HFFc6 (cell line): ENCODE measurements at places on chromosomes 6 and 20.

DNA sequence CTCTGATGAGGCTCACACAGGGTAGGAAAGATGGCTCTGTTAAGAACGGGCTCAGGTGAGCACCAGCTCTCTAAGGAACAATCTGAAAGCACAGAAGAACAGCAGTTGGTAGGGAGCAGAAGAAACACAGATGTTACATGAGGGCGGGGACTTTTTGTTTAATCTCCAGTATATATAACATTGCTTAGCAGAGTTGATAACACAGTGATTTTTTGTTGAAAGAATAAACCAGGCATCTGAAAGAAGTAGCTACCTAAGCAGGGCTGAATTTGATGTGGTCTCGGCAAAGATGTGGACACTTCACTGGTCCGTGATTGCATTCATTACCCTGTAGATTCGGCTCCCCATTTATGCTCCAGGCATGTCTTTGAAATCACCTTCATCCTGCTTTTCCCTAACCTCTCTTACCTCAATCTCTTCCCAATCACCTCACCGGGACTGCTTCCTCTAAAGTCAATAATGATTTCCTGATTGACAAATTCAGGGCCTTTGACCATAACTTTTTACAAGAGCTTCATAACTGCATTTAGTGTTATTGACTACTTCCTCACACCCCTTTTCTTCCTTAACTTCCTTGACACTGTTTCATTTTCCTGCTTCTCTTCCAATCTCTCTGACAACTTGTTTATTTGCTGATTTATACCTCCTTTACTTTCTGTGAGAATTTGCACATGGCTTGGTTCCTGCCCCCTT lies 34.4 kb downstream of the SAMD3 start:
- peaks cover 13% of the 10 kb centered on the region; the same call in 1 of the 2 replicates for H3K36me3 ChIP-seq
- H3K27ac ChIP-seq, result no peak overlapping the region
- no peak overlapping the region for H3K4me3 ChIP-seq
- H3K27me3 ChIP-seq, result peaks cover 2% of the 10 kb centered on the region
- no peak for DNase-seq

- H3K27me3 ChIP-seq, result peaks cover 9% of the 10 kb centered on the region
- no peak for DNase-seq
Observed at GRCh38 chr20:48824830-48825565, 2.8 kb downstream of the PREX1 start.

- no peak for DNase-seq
- H3K4me1 ChIP-seq, result no peaks in the 10 kb centered on the region
- H3K27ac ChIP-seq, result no peak overlapping the region
- H3K27me3 ChIP-seq, result no peaks in the 10 kb centered on the region; the same call in 1 of the 2 replicates
- no peak overlapping the region for H3K4me3 ChIP-seq
- peaks cover 40% of the 10 kb centered on the region for H3K36me3 ChIP-seq
Observed at GRCh38 chr6:4896401-4896800, 107.4 kb downstream of the RPP40 start.

DNA sequence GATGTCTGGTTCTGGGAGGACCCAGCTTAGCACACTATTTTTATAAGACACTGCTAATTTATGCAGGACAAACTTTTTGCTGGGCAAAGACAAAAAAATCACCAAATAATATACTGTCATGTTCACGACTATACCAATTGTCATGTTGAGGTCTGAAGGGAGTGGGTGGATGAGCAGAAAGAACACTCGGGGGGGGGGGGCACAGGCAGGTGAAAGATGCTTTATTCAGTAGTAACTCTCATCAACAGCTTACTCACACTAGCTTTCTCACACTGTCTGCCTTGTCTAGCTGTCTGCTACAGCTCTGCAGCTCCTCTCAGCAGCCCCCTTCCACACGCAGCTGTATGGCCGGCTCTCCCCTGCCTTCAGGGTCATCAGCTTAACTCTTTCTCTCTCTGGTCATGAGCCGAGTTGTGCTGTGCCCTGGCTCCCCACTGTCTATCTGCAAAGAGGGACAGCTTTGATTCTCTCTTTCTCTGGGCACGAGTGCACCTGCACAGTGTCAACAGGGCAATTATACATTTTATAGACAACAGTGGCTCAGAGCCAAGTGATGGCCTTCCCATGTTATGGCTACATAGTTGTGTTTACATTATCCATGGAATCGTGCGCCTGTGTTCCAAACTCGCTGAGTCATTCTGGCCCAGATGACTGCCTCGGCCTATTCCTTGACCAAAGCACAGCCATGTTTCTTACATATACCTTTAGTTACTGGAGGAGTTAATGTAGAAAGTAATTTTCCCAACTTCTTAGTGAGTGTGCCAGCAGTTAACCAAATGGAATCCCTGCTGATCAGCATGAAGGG lies 187.7 kb upstream of the PRSS16 start:
- no peaks in the 10 kb centered on the region for H3K4me1 ChIP-seq
- DNase-seq, result no peak
- H3K36me3 ChIP-seq, result no peaks in the 10 kb centered on the region
- no peak overlapping the region for H3K27ac ChIP-seq

- H3K4me1 ChIP-seq, result peaks cover 26% of the 10 kb centered on the region
- H3K36me3 ChIP-seq, result no peaks in the 10 kb centered on the region
- no peak overlapping the region for H3K4me3 ChIP-seq
- H3K27ac ChIP-seq, result no peak overlapping the region
- H3K27me3 ChIP-seq, result no peaks in the 10 kb centered on the region; the same call in none of the 2 replicates
Observed at GRCh38 chr20:18645851-18646250, 58.0 kb downstream of the DTD1 start.

GRCh38 chr6:89098461-89098860 lies 17.9 kb downstream of the PNRC1 start:
- no peak overlapping the region for H3K27ac ChIP-seq
- DNase-seq, result no peak
- H3K27me3 ChIP-seq, result 0 out of 2 replicates have a peak, but pooled peaks cover 2% of the 10 kb centered on the region

DNA sequence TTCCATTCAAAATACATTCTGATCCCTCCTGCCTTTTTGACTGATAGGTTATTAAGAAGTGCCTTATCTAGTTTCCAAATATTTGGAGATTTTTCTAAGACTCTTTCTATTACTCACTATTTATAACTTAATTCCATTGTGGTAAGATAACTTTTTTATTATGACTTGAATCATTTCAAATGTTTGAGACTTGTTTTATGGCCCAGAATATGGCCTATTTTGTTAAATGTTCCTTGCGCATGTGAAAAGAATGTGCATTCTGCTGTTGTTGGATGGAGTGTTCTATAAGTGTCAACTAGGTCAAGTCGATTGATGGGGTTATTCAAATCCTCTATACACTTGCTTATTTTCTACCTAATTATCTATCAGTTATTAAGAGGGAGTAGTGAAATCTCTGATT lies 13.1 kb upstream of the TCP11 start:
- peak overlapping the region; percentile 19; the same call in 1 of the 2 replicates for H3K27ac ChIP-seq
- no peak overlapping the region for H3K4me3 ChIP-seq
- H3K27me3 ChIP-seq, result no peaks in the 10 kb centered on the region; the same call in 1 of the 2 replicates
- DNase-seq, result no peak
- peaks cover 63% of the 10 kb centered on the region for H3K4me1 ChIP-seq
- H3K36me3 ChIP-seq, result no peaks in the 10 kb centered on the region; the same call in 1 of the 2 replicates

GRCh38 chr20:32737371-32738223 lies 5.7 kb downstream of the COMMD7 start:
- no peak overlapping the region for H3K4me3 ChIP-seq
- H3K36me3 ChIP-seq, result no peaks in the 10 kb centered on the region
- H3K4me1 ChIP-seq, result peaks cover 33% of the 10 kb centered on the region

DNA sequence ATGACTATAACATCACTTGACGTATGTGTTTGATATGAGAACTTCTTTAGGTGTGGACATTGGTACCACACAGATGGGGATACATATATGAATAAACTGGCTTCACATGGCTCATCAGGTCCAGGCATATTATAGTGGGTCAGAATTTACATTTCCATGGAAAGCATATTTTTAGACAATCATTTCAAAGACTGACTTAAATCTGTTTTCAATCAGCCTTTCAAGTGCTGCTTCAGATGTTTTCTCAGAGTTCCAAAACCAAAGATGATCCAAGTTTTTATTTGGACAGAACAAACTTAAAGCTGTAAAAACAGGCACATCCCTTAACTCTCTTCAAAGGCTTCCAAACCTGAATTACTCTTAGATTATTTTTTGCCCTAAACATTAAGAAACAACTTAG lies 88.1 kb downstream of the PRSS35 start:
- peaks cover 8% of the 10 kb centered on the region; the same call in 1 of the 2 replicates for H3K4me1 ChIP-seq
- no peak for DNase-seq
- no peak overlapping the region for H3K27ac ChIP-seq

- no peak for DNase-seq
- no peaks in the 10 kb centered on the region for H3K4me1 ChIP-seq
- H3K27ac ChIP-seq, result no peak overlapping the region
- H3K36me3 ChIP-seq, result no peaks in the 10 kb centered on the region
- no peaks in the 10 kb centered on the region; the same call in 1 of the 2 replicates for H3K27me3 ChIP-seq
Observed at GRCh38 chr6:119195848-119196247, 117.4 kb upstream of the FAM184A start.

DNA sequence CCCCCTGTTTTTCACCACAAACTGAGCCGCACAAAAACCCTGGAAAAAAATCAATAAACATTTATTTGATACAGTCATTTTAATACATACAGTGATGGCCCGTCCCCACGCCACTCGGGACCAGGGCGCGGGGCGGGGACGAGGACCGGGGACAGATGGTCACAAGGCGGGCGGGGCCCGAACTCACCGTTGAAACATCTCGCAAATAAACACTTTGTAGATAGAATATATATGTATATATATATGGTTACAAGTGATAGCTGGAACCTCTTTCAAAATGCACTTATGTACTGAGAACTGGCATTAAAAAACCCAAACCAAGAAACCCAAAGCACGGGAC lies 418 bp upstream of the UCKL1 start:
- no peak for DNase-seq
- peak overlapping the region; percentile 89 for H3K4me3 ChIP-seq
- peaks cover 6% of the 10 kb centered on the region; the same call in 1 of the 2 replicates for H3K36me3 ChIP-seq
- peak overlapping the region; percentile 75 for H3K27ac ChIP-seq
- peaks cover 23% of the 10 kb centered on the region for H3K4me1 ChIP-seq
- peaks cover 16% of the 10 kb centered on the region for H3K27me3 ChIP-seq

DNA sequence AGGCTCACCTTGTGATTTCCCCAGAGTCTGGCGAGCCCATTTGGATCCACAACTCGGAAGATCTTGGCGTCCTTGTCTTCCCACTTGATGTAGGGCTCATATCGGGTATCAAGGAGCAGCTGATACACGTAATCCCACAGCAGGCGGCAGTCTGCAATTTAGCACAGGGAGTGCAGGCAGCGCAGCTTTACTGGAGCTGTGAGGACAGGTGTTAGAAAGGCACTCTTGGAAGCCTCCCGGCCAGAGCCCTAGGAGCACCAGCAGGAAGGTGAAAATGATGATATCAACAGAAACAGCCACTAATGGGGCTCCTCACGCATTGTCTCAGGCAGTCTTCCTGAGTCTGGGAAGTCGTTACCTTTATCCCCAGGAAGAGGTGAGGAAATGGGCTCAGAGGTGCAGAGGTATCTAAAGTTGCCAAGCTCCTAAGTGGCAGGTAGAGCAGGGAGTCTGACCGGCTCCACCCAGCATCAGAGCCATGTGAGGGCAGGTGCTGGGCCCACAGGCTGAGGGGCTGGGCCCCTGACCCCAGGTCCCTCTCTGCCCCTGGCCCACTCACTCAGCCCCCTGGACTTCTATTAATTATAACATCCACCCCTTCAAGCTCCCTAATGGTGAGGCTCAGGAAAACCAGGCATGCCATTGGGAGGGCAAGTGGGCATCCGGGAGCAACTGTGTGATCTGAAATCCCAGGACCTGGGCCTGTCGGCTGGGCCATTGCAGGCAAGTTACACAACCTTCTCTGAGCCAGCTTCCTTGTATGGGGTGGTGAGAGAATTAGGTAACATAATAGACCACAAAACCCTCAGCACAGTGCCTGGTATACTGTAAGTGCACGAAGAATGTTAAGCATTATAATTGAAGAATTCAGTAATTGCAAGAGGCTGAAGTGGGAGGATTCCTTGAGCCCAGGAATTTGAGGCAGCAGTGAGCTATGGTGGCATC lies 18.3 kb downstream of the ETV7 start:
- H3K27ac ChIP-seq, result peak overlapping the region; percentile 3
- peak; percentile 91 for DNase-seq
- H3K27me3 ChIP-seq, result peaks cover 16% of the 10 kb centered on the region
- H3K4me1 ChIP-seq, result peaks cover 26% of the 10 kb centered on the region
- no peak overlapping the region for H3K4me3 ChIP-seq

GRCh38 chr6:26270486-26270861 lies 94.5 kb upstream of the BTN3A2 start:
- DNase-seq, result no peak
- no peak overlapping the region; the same call in none of the 2 replicates for H3K27ac ChIP-seq
- peaks cover 4% of the 10 kb centered on the region; the same call in 1 of the 2 replicates for H3K27me3 ChIP-seq
- no peaks in the 10 kb centered on the region for H3K36me3 ChIP-seq
- peaks cover 31% of the 10 kb centered on the region for H3K4me1 ChIP-seq

DNA sequence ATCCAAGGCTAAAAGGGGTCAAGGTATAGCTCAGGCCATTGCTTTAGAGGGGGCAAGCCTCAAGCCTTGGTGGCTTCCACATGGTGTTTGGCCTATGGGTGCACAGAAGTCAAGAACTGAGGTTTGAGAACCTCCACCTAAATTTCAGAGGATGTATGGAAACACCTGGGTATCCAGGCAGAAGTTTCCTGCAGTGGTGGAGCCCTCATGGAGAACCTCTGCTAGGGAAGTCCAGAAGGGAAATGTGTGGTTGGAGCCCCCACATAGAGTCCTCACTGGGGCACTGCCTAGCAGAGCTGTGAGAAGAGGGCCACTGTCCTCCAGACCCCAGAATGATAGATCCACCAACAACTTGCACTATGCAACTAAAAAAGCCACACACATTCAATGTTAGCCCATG lies 678.7 kb upstream of the ADGRB3 start:
- H3K27ac ChIP-seq, result no peak overlapping the region
- H3K4me3 ChIP-seq, result no peak overlapping the region
- H3K4me1 ChIP-seq, result no peaks in the 10 kb centered on the region
- no peaks in the 10 kb centered on the region for H3K27me3 ChIP-seq
- no peak for DNase-seq
